ENCODE measurements at places on chromosomes 4 and X.
A peak's percentile ranks its signal among the peaks of the same experiment; 100 is the strongest.

DNA sequence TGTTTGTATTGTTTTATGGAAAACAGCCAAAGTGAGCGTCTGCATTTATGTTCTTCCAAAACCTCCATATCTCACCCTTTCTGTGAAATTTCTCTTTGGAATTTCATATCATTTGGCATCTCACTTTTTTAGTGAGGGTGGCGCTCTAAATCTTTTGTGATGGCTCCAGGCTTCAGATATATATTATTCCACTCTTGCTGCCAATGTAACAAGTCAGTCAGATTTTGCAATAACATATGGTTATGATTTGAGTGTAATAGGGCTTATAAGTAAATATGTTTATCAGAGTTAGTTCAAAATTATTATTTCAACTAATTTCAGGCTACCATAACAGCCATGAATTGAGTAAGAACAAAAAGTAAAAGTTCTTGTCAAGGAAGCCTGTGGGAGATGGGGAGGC lies 314.7 kb downstream of the PDGFC start:
- no peak for DNase-seq

- peak; percentile 14 for DNase-seq
Measured at GRCh38 chr4:100935090-100935489, 412.2 kb downstream of the PPP3CA start.

DNA sequence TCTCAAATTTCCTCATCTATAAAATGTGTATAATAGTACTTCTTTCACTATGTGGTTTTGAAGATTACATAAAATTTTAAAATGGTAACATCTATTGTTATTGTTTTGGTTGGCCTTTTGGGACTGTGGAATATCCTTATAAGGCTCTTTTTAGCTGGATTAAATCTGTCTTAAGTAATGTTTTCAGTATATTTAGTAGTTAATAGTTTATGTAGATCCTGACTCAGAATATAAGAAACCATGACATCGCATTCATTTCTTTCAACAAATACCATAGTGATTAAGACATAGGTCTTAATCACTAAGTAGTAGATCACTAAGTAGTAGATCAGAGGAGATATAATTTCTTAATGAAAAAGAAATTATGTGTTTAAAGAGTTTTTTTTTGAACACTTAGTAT lies 48.5 kb downstream of the MRPL1 start:
- no peak for DNase-seq

DNA sequence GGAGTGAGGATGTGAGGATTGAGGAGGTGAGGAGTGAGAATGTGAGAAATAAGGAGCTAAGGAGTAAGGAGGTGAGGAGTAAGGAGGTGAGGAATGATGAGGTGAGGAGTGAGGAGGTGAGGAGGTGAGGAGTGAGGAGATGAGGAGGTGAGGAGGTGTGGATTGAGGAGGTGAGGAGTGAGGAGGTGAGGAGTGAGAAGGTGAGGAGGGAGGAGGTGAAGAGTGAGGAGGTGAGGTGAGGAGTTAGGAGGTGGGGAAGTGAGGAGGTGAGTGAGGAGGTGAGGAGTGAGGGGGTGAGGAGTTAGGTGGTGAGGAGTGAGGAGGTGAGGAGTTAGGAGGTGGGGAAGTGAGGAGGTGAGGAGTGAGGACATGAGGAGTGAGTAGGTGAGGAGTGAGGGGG lies 74.8 kb upstream of the MXD4 start:
- no peak for DNase-seq

DNA sequence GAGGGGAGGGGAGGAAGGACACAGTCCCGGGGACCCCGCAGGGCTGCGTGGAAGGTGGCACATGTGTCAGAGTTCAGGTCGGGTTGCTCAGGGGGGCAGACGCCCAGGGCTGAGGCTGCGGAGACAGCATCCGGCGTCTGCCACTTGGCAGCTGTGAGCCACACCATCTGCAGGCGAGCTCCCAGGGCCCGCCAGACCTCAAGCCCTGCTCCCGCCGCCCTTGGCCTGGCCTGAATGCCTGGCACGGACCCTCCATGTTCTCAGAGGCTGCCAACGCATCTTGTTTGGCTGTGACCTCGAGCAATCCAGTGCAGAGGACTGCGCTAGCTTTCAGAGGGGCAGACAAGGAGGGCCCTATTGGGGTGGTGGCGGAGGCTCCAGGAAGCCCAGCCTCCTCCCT lies 5.1 kb downstream of the BGN start:
- no peak for DNase-seq

DNA sequence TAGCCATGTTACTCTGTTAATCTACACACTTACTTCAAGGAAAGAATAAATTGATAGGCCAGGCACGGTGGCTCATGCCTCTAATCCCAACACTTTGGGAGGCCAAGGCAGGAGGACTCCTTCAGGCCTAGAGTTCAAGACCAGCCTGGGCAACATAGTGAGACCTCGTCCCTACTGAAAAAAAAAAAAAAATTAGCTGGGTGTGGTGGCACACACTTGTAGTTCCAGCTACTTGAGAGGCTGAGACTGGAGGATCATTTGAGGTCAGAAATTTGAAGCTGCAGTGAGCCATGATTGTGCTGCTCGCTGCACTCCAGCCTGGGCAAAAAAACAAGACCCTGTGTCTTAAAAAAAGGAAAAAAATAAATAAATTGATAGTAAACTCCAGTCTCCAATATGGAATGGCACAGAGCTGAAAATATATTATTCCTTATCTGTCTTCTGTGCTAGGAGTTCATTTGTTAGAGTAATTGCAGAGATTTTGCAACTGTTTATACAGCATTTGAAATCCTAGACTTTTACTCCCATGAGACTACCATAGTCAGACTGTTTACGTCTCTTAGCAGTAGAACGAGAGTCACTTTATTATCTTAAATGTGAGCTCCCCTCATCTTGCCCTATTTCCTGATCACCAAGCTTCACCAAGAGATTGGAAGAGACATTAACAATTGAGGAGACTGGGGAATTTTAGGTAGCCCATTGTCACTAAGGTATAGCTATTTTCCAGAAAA lies 18.8 kb upstream of the TMEM131L start:
- no peak for DNase-seq

- no peak for DNase-seq
Measured at GRCh38 chr4:109494563-109494962, 60.9 kb downstream of the SEC24B start.

GRCh38 chrX:106692425-106693065 lies 34.0 kb upstream of the RNF128 start:
- DNase-seq, result no peak

DNA sequence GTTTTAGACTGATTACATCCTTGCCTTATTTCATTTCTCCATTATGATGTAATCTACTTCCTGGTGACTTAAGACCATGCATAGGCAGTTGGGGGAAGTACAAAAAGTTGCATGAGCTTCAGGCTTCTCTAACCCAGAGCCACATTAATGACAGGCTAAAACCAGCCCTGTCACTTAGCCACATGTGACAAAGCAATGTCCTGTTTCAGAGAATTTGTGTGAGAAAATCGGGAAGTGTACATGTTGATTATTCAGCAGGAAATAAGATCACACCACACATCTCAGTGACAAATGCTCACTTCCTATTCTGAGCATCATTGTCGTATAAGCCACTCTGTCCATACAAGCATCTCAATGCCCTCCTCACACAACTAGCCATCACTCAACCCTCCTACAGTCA lies 98.5 kb upstream of the MAGEB16 start:
- DNase-seq, result no peak

- DNase-seq, result no peak
Measured at GRCh38 chr4:107711831-107712230, 8.2 kb downstream of the PAPSS1 start.

GRCh38 chrX:68195561-68195960 lies 237.7 kb downstream of the OPHN1 start:
- no peak for DNase-seq

GRCh38 chr4:54255881-54256280 lies 26.8 kb downstream of the PDGFRA start:
- no peak for DNase-seq

DNA sequence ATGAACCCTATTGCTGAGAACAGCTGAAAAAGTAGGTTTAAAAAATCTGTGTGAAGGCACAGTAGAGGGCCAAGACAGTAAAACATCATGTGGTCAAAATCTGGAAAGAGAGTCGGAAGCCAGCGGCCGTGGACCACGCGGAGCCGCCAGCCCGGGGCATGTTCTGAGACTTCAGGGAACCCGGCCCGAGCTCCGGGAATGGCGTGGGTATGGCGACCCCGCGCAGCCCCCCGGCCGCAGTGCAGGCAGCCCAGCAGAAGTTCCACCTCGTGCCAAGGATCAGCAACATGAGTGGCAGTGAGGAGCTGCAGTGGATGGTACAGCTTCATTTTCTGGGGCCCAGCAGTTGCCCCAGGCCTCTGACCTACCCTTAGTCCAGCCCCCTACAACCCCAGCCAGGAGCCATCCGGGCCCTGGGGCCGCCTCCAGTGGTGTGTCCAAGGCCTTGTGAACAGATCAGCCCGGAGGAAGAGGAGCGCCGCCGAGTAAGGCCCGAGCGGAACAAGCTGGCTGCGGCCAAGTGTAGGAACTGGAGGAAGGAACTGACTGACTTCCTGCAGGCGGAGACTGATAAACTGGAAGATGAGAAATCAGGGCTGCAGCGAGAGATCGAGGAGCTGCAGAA lies 94.2 kb downstream of the LARP1B start:
- no peak for DNase-seq

GRCh38 chrX:1093121-1093520 lies 119.3 kb downstream of the CRLF2 start:
- DNase-seq, result no peak

- DNase-seq, result no peak
Measured at GRCh38 chr4:86333236-86333635, 26.6 kb downstream of the MAPK10 start.

GRCh38 chr4:75735525-75735924 lies 11.1 kb downstream of the USO1 start:
- DNase-seq, result no peak

GRCh38 chr4:7189066-7189465 lies 3.3 kb upstream of the SORCS2 start:
- no peak for DNase-seq

- no peak for DNase-seq
Measured at GRCh38 chrX:145816601-145817315, 871 bp upstream of the SLITRK2 start.

DNA sequence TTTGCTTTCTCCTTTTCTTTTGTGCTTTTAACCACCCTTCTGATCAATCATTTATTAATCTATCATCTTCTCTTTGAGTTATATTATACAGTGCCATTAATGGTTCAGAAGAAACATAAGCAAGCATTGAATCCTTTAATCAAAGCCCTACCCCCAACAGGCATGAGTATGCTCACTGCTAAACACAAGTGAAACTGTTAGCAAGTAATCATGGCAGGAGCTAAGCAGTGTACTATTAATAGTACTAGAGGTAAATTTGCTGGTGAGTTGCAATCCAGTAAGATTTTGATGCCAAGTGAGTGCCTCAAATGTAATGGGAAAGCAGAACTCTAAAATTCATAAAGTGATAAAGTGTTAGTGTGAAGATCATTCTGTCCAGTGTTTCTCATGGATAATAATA lies 57.2 kb downstream of the FNIP2 start:
- DNase-seq, result no peak

DNA sequence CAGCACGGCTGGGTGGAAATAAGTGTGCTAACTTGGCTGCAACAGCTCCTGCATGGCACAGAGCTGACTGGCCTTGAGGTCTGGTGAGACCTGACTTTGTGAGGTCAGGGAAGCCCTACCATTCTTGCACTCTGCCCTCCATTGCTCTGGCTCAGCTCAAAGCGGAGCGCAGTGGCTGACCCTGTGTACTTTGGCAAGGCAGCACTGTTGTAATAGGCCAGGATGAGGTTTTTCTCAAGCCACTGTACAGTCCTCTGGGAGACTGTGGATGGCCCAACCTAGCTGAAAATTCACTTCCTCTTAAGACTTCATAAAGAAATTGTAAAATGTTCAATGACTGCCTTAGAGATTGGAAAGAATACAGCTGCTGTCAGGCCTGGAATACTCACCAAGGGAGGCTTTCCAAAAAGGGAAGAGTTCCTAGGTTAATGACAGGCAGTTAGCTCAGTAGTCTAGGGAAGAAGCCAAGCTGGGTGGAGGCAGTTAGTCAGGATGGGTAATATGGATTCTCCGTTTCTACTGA lies 129.8 kb downstream of the GUCY2F start:
- DNase-seq, result no peak

DNA sequence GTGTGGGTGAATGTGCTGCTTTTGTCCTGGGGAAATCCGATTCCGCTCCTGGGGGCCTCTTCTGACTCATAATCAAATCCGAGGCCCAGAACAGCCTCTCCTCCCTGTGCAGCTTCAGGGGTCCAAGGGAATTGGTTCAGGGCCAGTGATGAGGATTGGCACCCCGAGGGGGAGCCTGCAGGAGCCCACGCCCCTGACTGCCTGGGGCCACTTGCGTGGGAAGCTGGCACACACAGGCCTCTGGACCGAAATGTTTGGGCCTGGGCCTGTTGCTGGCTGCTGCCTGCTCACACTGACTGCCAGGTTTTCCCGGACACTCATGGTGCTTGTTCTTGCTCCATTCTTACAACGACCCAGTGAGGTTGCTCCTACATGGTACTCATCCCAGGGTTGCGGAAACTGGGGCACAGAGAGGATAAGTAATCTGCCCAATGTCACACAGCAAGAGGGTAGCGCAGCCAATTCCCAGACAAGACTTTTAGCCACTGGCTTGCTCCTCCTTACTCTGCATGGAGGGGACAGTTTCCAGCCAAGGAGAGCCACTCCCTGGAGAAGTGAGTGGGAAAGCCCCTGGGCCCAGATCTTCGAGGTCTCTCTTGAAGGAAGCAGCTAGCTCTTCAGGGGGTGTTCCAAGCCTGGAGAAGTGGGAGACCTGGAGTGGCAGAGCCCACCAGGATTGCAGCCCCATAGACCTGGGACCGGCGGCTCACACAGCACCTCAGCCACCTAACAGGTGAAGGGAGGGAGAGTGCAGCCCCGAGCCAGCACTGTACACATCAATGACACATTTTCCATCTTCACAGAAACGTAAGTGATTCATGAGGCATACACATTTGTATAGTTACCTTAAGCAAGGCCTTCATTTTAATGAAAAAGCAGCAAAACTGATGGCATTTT lies 20.3 kb downstream of the CFAP99 start:
- DNase-seq, result no peak

DNA sequence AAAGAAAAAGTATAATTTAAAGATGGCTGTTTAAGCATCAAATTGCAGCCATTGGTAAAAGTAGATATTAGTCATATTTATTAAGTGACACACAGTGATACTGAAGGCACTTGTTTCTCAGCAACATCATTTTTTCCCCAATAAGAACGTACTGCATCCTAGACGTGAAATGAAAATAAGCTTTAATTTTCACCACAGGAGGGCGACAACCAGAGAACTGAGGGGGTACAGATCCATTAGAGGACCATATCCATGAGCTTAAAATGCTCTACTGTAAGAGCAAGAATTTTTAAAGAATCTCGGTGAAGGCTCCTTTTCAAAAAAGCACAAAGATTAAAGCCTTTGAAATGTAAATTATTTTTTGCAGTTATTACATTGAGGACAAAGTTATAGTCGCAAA lies 33.4 kb downstream of the FRG1 start:
- peak; percentile 42 for DNase-seq

Measured in GM23338 (cell line).